Cerebellar nuclear complex (tissue), 1 donor: ENCODE measurements at places on chromosomes 1 and 21.

- DNase-seq: no peak
Measured at GRCh38 chr1:32071758-32072621, 749 bp upstream of the TMEM39B start.

GRCh38 chr1:226875641-226876295, 5.4 kb downstream of the PSEN2 start:
- no peak for DNase-seq

DNA sequence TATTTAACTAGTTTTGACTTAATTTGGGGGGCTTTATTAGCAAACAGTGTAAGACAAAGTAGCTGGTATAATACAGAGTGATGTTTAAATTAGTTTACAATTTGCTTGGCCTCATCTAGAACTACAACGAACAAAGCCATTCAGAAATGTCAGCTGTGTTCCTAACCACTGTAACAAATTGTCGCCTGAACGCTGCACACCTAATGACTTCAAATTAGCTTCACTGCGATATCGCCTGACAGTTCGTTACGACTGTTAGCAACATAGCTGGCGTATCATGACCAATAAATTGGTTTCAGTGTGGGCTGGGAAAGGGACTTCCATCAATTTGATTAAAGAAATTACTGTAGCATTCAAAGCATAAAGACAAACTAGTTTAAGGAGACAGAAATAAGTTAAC, 139.8 kb upstream of the USH2A start:
- DNase-seq: no peak

- DNase-seq: no peak
Measured at GRCh38 chr1:162172311-162173102, 103.0 kb downstream of the NOS1AP start.

DNA sequence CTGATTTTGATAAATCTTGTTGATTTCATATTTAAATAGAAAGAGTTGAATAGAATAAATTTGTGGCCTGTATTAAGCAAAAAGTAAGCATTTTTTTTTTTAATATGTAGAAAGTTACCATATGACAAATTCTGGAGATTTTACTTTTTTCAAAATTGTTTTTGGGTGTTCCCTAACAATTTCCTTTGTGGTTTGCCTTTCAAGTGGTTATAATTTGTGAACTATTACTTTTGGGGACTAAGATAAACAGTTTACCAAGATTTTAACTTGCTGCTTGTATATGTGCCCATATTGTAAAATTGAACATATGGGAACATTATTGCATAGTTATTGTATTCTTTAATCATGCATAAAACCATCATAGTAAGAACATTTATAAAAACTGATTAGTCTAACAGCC, 34.6 kb downstream of the SLC30A7 start:
- no peak for DNase-seq

GRCh38 chr1:70768216-70768615, 279.4 kb downstream of the PTGER3 start:
- no peak for DNase-seq

DNA sequence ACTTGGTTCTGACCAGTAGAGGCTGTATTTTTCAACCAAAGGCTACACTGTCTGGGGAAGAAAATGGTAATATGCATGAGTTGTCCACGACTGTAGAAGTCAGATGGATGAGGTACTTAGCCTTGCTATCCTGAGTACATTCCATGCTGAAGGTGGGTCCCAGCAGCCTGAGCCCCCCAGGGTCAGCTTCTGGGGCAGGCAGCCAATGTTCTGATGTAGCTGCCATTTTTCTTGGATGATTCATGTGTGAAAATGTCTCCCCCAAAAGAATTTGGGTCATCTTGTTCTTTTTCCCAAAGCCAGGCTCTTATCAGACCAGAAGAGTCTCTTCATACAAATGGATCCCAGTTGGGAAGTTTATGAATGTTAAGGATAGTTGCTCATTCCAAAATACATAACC, 172.2 kb upstream of the UBE2U start:
- DNase-seq: no peak

- DNase-seq: no peak
Measured at GRCh38 chr1:197152662-197153061, 6.2 kb upstream of the ASPM start.

DNA sequence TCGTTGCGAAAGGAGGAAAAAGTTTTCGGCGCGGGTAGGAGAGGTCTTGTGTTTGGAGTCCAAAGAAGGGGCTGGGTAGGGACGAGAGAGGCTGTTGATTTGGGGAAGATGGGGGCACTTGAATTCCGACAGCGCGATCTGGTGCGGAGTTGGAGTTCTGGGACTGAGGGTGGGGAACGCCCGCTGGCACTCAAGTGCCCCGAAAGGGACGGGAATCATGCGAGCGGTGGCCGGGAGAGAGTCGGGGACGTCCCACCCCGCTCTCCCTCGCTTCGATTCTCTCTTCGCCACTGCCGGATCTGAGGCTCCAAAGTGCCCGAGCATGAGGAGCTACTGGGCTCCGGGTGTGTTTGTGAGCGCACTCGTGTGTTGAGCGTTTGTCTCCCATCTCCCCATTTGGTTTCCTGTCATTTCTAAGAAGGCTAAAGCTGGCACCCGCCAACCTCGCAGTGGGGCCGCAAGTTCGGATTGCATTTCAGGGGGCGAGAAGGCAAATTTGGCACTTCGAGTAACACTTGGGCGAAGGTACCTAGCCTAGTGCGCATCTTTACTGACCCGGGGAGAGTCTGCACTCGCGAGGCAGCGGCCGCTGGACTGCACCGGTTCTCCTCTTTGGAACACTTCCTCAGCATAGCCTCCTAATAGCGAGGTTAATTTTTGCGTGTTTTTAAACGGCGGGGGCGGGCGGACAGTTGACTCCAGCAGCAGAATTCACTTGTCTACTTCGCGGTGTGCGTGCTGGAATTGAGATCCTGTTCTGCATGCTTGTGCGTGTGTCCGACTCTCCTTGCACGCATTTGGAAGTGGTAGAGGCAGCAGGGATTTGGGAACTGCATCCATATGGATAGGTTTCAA, 1.2 kb downstream of the CHRM3 start:
- DNase-seq: no peak

- DNase-seq: no peak
Measured at GRCh38 chr1:36096500-36097432, 8.1 kb downstream of the ADPRS start.

GRCh38 chr1:178025613-178026356, 55.9 kb upstream of the SEC16B start:
- no peak for DNase-seq

- no peak for DNase-seq
Measured at GRCh38 chr21:44354001-44354405, 582 bp downstream of the TRPM2 start.

DNA sequence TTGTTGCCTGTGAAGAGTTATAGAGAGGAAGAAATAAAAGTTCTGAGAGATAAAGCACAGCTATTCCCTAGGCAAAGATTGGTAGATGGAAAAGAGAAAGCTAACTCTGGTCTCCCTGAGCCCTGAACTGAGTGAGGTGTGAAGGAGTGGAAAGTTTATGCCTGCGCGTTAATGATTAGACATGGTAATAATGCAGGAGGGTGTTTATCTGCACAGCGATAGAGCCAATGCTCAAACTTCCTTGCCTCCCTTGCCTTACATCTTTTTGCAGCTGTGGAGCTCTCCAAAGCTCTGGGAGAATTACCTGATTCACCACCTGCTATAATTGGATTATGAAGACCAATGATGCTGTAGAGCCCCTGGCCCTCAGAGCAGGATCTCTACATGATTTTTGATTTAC, 32.8 kb upstream of the CHRM3 start:
- no peak for DNase-seq

DNA sequence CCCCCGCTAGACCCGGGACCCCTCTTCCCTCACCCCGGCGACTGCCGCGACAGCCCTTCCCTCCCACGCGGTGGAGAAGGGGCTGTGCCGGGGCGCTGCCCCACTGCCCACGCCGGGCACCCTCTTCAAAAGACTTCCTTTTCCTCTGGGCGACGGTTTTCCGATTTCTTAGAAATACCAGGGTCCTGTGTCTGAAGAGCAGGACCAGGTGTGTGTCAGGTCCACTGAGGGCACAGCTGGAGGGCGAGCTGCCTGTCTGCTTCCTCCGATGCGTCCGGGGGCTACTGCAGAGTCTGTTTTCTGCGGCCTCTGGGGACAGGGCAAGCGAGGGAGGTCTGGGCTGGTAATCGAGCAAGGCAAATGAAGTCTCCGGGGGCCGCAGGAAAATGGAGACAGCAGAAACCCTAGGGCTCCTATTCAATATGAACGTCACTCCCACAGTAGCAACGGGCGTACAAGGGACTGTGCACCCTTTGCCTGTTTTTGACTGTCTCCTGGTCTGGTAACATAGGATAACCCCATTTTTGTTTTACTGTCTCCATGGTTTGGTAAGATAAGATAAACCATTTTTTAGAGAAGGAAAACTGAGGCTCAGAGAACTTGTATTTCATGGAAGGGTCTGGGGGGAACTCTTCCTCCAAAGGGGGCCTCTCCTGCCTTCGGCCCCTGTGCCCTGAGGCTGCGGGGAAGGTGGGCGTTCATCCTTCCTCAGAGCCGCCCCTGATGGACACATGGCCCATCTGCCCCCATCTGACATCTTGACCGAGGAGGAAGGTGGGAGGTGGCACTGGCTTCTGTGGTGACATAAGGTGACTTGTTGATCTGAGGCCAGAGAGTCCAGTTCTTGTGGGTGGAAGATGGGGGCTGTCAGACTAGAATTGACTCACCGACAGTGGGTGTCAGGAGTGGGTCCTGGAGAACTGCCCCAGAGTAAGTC, 970 bp downstream of the TNFRSF1B start:
- no peak for DNase-seq

DNA sequence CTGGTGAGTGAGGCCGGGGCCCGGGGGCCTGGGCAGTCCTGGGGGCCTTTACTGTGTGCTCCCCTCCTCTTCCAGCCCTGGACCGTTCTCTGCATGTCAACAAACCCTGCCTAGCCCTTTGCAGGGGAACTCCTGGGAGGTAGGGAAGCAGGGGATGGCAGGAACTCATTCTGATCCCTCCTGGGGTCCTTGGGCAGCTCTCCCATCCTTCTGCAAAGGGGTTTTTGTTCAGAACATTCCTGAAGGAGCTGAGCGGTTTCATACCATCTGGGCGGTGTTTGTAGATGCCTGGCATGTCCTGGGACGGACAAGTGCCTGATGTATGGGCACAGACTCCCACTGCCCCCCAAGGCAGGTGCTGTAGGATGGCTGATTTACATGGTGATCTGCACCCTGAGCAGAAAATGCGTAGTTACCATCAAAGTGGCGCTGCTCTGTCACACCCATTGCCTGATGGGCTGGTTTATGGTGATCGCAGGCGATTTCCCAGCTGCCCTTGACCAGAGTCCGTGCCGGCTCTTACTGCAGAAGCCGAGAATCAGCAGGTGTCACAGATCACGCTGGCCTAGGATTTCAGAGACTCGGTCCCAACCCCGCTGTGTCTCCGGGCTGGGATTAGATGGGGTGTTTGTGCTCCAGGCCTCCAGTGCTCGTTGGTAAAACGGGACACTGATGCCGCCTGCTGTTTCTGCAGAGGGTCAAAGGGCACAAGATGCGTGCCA, 71.6 kb upstream of the TRAPPC10 start:
- no peak for DNase-seq

DNA sequence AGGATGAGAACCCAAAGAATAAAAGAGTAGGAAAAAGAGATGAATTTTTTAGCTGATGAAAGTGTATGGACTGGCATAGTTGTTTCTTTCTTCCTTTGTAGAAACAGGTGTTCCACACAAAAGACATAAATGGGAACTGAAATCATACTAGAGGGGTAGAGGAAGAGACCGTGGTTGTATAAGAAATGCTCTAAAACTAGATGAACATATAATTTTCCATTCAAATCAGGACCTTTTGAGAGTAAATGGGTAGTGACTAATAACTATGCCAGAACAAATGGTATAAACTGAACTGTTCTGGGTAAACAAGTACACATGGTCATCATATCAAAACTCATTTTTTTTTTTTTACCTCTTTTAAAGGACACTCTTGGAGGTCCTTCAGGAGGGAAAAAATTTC, 344.2 kb downstream of the VAV3 start:
- no peak for DNase-seq
